Suprapubic skin (tissue), 4 donors: ENCODE measurements at places on chromosomes 3 and 15. TPM values are rescaled to one million over a fixed set of nuclear protein-coding genes. Genes with fewer than 3 reads are reported as not detected.

The LMOD3 gene
- total RNA-seq: not detected

DNA sequence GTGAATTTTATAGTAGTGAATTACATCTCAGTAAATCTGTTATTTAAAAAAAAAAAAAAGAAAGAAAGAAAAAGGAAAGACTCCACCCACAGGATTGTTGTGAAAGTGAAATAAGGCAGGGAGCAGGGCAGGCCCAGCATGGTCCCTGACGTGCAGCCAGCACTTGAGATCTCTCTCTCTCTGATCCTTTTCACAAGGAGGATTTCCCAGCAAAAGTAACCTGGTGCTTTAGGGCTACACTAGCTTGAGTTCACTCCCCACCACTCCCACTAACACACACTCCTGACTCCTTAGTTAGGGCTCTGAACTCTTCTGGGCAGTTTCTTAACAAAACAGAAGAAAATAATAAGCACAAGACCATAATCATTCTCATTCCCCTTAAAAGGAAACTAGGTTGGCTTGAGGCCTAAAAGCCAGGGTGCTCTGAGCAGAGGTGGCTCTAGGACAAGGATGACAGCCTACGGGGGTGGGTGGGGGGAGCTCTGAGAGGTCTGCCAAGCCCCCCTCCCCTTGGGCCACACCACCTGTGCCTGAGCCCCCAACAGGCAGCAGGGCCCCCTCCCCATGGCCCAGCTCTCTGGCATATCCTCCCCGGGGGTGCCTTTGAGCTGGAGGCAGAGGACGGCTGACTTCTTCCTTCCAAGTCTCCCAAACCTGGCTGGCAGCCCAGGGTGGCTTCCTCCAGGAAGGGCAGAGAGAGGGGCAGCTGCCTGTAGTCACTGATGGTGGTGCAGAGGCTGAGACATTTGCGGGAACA lies 856 bp downstream of the TMEM40 start:
- H3K4me1 ChIP-seq: peaks cover 32% of the 10 kb centered on the region
- DNase-seq: no peak
- H3K27ac ChIP-seq: peak overlapping the region; percentile 83
- no peaks in the 10 kb centered on the region for H3K27me3 ChIP-seq
- H3K4me3 ChIP-seq: peak overlapping the region; percentile 23

The P2RY1 gene
- total RNA-seq: 13.5 TPM

DNA sequence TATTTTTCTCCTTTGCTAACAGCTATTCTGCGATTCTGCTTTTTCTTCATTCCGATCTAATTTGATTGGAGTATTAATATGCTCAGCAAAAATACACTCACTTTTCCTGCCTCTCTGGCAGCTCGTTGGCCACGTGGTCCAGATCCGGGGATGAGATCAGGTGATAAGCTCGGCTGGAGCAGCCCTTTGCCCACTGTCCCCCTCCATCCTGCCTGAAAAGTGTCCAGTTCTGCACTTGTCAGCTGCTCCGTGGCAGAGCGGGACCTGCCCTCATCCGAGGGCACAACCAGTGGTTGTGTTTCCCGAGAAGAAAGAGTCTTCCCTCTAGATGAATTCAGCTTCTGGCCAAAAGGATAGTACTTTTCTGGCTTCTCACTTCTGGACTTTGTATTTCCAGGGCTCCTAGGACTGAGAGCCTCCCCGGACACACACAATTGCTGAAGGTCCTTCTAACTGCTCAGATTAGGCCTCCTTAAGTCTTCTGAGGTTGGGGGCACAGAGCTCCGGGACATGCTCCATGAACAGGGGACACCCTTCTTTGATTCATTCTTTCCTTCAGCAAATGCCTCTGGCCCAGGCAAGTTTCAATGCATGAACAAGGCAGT lies 103.9 kb upstream of the ALDH1A3 start:
- no peaks in the 10 kb centered on the region for H3K4me1 ChIP-seq
- no peak overlapping the region for H3K27ac ChIP-seq
- H3K27me3 ChIP-seq: no peaks in the 10 kb centered on the region
- H3K36me3 ChIP-seq: no peaks in the 10 kb centered on the region
- H3K4me3 ChIP-seq: no peak overlapping the region

DNA sequence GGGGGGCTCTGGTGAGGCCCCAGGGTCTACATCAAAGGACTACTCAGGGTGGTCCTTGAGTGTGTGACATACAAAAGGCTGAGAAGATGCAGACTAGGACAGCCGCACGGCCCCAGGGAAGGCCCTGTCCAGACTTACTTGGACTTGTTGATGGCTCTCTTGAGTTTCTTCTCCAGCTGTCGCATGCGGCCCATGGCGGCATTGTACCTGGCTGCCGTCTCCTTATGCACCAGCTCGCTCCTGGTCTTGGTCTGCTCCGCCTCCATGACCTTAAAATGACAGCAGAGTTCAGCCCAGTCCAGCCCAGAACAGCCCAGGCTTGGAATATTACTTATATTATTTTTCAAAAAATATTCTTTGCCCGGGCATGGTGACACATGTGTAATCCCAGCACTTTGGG lies 56.0 kb downstream of the CAPN7 start:
- no peak for DNase-seq
- H3K36me3 ChIP-seq: peaks cover 42% of the 10 kb centered on the region
- peaks cover 25% of the 10 kb centered on the region for H3K4me1 ChIP-seq
- H3K27me3 ChIP-seq: no peaks in the 10 kb centered on the region
- H3K27ac ChIP-seq: no peak overlapping the region

- DNase-seq: no peak
- no peaks in the 10 kb centered on the region for H3K4me1 ChIP-seq
- H3K36me3 ChIP-seq: no peaks in the 10 kb centered on the region
- H3K4me3 ChIP-seq: no peak overlapping the region
- H3K27me3 ChIP-seq: peaks cover 25% of the 10 kb centered on the region
Measured at GRCh38 chr3:13120289-13120927, 47.2 kb upstream of the IQSEC1 start.

DNA sequence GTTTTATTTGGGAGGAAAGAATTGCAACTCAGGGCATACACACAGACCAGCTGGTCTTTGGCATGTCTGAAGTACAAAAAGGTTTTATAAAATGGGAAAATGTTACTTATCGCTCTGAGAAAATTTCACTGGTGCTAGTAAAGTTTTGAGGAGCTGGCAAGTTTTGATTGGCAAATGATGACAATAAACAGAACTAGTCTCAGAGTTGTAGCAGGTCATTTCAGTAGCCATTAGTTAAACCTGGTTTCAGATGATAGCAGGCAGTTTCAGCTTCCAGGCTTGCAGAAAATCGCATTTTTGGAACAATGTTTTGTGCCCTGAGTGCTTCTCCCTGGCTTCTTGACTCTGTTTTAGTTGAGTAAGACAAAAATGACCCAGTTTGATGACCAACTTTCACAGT lies 10.7 kb downstream of the B2M start:
- peaks cover 28% of the 10 kb centered on the region for H3K36me3 ChIP-seq
- no peak overlapping the region for H3K27ac ChIP-seq
- no peaks in the 10 kb centered on the region for H3K27me3 ChIP-seq
- H3K4me1 ChIP-seq: peaks cover 27% of the 10 kb centered on the region

DNA sequence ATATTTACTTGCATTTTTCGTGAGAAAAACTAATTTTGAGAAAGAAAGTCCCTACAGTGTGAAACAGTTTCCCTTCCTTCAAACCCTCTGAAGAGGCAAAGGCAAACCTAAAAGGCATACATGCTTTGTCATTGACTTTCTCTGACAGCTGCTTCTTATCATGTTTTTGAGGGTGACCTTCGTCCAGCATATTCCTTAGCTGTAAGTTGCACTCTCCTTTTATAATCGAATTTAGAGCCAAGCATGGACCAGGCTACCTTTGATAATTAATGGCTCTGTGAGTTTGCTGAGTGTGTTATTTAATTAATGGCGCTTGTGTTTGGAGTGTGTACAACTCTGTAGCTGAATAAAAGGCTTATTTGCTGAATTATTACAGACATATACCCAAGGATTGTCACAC lies 684.2 kb upstream of the CFAP20DC start:
- H3K27me3 ChIP-seq: no peaks in the 10 kb centered on the region
- no peak for DNase-seq
- no peaks in the 10 kb centered on the region for H3K4me1 ChIP-seq
- H3K27ac ChIP-seq: no peak overlapping the region
- no peak overlapping the region for H3K4me3 ChIP-seq
- H3K36me3 ChIP-seq: no peaks in the 10 kb centered on the region

- DNase-seq: no peak
- H3K36me3 ChIP-seq: no peaks in the 10 kb centered on the region
- H3K27ac ChIP-seq: no peak overlapping the region
- no peak overlapping the region for H3K4me3 ChIP-seq
Measured at GRCh38 chr3:159852821-159853505, 135.7 kb upstream of the IL12A start.

- H3K27ac ChIP-seq: no peak overlapping the region
- no peaks in the 10 kb centered on the region for H3K4me1 ChIP-seq
- no peak overlapping the region for H3K4me3 ChIP-seq
Measured at GRCh38 chr3:32340611-32341365, 50.9 kb upstream of the CMTM7 start.

DNA sequence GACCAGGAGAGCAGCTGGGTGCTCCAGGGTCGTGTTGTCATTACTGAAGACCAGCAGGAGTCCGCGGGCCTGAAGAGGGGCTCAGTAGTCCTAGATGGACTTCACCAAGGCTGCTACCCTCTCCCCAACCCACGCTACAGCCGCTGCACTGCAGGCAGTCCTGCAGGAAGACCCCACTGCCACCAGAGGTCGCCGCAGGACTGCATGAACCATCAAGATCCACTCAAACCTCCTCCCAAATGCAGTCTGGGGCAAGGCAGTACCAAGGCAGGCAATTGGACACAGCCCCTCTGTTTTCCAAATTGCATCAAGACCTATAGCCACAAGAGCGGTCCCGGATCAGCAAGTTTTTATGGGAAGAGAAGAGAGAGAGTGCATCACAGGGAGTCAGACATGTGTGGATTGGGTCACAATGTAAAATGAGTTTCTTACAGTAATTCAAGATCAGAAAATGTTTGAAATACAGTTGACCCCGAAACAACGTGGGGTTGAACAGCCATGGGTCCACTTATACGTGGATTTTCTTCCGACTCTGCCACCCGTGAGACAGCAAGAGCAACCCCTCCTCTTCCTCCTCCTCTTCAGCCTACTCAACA lies 46.7 kb downstream of the DZIP1L start:
- no peak for DNase-seq
- H3K4me3 ChIP-seq: no peak overlapping the region
- H3K4me1 ChIP-seq: no peaks in the 10 kb centered on the region
- no peaks in the 10 kb centered on the region for H3K27me3 ChIP-seq
- peaks cover 51% of the 10 kb centered on the region for H3K36me3 ChIP-seq

DNA sequence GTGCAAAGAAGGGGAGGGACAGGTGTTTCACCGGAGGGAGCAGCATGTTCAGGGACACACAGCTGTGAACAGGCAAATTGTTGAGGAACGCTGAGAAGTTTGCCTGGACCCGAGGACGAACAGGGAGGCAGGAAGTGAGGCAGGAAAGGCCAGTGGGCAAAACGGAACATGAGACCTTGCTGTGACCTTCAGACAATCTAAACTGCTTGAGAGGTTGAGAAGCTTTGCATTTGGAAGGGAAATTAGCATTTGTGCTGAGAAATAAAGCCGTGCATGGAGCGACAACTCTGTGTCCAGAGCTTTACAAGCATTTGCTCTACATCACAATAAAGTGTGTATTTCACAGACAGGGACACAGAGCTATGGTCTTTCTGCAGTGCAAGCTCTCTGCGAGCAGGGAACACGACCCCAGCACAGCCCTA lies 47.9 kb downstream of the CDC25A start:
- DNase-seq: no peak
- H3K4me1 ChIP-seq: peaks cover 17% of the 10 kb centered on the region
- H3K4me3 ChIP-seq: no peak overlapping the region
- no peaks in the 10 kb centered on the region for H3K36me3 ChIP-seq

DNA sequence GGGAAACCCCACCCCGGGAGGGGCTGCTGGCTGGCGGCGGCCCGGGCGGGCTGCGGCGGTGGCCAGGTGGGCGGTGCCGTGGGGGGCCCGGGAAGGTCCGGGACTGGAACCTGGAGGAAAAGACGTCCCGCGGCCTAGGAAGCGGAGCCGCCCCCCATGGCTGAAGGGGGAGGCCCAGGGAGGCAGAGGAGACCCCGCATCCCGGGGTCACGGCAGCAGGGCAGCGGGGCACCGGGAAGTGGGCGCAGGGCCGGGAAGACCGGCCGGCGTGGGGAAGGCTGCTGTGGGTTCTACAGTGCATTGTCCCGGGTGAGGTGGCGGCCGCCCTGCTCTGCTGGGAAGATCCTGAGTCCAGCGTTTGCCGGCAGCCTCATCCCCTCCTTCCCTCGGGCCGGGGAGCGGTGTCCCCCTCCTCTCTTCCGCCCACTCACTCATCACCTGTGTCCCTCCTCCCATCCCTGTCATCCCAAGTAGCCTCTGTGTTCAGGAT lies 525 bp upstream of the FSTL1 start:
- H3K27me3 ChIP-seq: no peaks in the 10 kb centered on the region
- peak overlapping the region; percentile 95 for H3K4me3 ChIP-seq
- H3K27ac ChIP-seq: peak overlapping the region; percentile 97
- H3K36me3 ChIP-seq: no peaks in the 10 kb centered on the region
- H3K4me1 ChIP-seq: peaks cover 35% of the 10 kb centered on the region

GRCh38 chr15:98906712-98907083 lies 100.9 kb downstream of the PGPEP1L start:
- no peak overlapping the region for H3K4me3 ChIP-seq
- no peaks in the 10 kb centered on the region for H3K27me3 ChIP-seq
- H3K27ac ChIP-seq: no peak overlapping the region
- no peak for DNase-seq
- H3K36me3 ChIP-seq: peaks cover 34% of the 10 kb centered on the region
- H3K4me1 ChIP-seq: peaks cover 42% of the 10 kb centered on the region

DNA sequence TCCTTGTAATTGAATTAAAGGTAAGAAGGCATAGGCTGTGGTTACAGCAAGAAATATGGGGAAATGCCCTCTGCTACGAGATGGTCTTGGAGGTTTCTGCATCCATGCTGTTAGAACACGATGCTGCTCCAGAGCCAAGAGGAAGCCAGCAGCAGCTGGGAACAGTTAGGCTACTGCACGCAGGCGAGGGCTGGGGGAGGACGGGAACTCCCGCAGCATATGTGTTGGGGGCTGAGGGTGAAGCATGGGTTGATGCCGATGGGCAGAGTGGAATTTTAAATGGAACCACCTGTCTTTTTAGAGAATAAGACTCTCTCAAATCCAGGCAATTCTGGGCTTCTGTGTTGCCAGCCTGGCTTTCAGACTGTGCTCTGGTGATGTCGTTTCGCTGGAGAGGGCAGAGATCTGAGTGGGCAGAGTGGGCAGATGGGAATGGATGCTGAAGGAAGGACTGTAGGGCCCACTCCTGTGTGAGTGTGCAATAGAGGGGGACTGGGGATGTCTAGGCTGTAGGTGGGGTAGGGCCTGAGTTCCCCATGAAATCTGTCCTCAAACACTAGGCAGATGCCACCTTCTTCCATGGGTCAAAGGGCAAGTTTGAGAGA lies 417.0 kb upstream of the TPM1 start:
- H3K36me3 ChIP-seq: no peaks in the 10 kb centered on the region
- no peaks in the 10 kb centered on the region for H3K27me3 ChIP-seq
- no peak for DNase-seq
- H3K4me1 ChIP-seq: no peaks in the 10 kb centered on the region
- peak overlapping the region; percentile 11 for H3K27ac ChIP-seq
- H3K4me3 ChIP-seq: no peak overlapping the region

The BCL2A1 gene
- total RNA-seq: 1.1 TPM

- H3K4me1 ChIP-seq: peaks cover 5% of the 10 kb centered on the region
- no peak overlapping the region for H3K4me3 ChIP-seq
- no peak overlapping the region for H3K27ac ChIP-seq
Measured at GRCh38 chr3:19901918-19902317, 32.1 kb downstream of the EFHB start.

- no peaks in the 10 kb centered on the region for H3K36me3 ChIP-seq
- no peak for DNase-seq
- no peak overlapping the region for H3K27ac ChIP-seq
Measured at GRCh38 chr3:171840445-171840810, 2.7 kb upstream of the TMEM212 start.
